ENCODE measurements at places on chromosomes 13 and 19. TPM values are rescaled to one million over a fixed set of nuclear protein-coding genes. Genes with fewer than 3 reads are reported as not detected.

DNA sequence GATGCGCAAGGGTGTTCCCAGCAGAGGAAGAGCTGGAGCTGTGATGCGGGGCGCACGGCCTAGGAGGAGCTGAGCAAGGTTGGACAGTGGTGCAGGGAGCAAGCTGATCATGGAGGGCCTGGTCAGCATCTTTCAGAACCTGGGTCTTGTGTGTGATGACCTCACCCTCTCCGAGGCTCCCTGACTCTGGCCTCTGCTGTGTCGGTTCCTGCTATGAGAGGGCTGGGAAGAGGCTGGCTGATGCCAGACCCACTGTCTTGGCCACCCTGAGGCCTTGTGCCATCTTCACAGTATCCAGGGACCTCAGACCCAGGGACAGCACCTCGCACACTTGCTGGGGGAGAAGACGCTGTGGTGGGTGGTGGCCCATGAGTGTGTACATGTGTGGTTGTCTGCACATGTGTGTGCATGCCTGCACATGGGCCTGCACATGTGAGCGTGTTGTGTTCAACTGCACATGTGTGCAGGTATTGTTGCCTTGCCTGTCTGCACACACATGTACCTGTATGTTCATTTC, 16.5 kb upstream of the C13orf46 start:
- DNase-seq: no peak

DNA sequence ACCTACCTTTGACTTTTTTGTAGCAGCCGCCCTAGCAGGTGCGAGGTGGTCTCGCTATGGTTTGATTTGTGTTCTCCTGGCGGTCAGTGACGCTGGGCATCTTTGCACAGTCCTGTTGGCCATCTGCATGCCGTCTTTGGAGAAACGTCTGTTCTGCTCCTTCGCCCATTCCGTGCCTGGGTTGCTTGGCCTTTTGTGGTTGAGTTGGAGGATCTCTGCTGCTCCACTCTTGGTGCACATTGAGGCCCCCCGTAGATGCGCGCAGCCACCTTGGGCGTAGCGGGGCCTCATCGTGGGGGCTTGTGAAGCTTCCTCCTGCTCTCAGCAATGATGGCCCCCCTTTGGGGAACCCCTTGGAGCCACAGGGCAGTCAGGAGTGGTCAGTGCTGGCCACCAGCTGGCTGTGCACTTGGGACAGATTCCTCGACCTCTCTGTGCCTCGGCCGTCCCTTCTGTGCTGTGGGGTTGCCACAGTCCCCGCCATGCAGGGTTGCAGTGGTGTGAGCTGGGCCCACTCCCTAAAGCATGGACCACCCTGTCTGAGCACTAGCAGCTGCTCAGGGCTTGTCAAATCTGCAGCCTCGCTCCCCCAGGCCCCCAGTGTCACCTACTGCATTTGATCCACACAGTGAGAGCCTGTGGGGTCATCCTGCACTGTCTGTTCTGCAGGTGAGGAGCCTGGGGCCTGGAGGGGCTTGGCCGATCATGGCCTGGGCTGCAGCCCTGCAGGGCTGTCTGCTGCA, 170.8 kb downstream of the KDM4B start:
- DNase-seq: no peak

The PSG3 gene
- not detected for total RNA-seq

GRCh38 chr13:73741742-73742141, 392.5 kb downstream of the KLF12 start:
- no peak for DNase-seq

The CDC37 gene
- total RNA-seq: 148 TPM

DNA sequence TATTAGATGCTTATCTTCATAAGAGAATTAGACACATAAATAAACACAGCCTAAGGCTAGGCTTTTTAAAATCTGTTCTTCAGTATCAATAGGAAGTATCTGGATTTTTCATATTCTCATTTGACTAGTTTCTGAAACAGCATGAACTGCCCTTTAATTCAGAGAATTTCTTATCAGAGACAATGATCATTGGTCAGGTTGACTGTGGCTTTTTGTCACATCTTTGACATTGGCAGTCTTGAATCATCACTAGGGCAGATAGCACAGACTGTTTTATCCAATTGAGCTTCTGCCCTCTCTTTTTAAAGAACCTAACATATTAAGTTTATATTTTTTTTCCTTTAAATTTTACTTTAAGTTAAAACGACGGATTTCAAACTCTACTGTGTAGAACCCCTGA, 59.6 kb downstream of the DPY19L3 start:
- no peak for DNase-seq

The MIA gene
- total RNA-seq: not detected

- no peak for DNase-seq
These were observed 7.9 kb downstream of the ZNF787 start for GRCh38 chr19:56113074-56113632.

DNA sequence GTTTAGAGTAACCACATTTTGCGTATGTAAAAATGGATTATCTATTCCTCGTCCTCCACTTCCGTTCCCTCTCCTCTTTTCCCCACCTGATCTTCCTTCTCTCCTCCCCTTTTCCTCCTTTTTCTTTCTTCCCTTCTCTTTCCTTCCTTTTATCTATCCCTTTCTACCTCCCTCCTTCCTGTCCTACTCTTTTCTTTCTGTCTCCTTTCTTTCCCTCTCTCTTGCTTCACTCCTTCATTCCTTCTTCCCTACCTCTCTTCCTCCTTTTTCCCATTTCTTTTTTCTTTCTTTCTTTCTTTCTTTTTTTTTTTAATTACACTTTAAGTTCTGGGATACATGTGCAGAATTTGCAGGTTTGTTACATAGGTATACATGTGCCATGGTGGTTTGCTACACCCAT, 688.4 kb upstream of the GPC6 start:
- DNase-seq: no peak

- DNase-seq: no peak
These were observed 106.1 kb downstream of the ZIC5 start for GRCh38 chr13:99865420-99865930.

The CELF5 gene
- 0.38 TPM for total RNA-seq

DNA sequence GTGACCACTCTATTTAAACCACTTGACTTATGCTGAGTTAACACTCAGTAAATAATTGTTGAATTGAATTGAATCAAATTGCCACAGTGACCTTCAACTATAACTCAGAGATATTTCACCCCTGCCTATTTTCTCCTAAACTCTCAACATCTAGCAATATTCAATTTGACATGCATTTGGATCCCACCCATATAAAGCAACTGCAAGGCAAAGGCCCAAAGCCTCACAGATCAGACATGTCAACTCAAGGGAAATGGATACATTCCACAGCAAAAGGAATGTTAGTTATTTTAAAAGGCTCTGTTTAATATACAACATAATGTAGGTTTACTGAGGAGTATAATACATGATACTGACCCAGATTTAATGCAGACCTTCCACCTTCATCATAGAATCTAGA, 107.4 kb downstream of the KCTD12 start:
- no peak for DNase-seq

The THSD8 gene
- 9.0 TPM for total RNA-seq

The OR7D2 gene
- not detected for total RNA-seq

GRCh38 chr13:105830821-105831220, 704.6 kb downstream of the EFNB2 start:
- no peak for DNase-seq

DNA sequence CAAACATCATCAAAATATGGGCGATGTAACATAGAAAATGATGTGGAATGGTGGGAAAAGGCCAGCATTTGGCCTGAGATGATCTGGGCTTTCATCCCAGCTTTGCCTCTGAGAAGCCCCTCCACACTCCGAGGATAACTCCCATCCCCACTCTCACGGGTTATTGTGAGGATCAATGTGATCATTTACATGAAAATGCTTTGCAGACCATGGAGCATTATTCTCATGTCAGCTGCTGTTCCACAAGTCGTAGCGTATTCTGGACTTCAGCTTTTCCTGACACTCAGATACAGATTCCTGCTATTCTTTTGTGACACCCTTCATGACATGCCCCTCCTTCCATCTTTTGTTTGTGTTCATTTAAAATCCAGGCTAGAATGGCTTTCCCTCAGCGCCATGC, 86.5 kb downstream of the NUFIP1 start:
- no peak for DNase-seq

GRCh38 chr19:58586133-58586765, 13.1 kb upstream of the MZF1 start:
- DNase-seq: no peak

The SEMA6B gene
- 4.8 TPM for total RNA-seq

The TEX101 gene
- not detected for total RNA-seq

DNA sequence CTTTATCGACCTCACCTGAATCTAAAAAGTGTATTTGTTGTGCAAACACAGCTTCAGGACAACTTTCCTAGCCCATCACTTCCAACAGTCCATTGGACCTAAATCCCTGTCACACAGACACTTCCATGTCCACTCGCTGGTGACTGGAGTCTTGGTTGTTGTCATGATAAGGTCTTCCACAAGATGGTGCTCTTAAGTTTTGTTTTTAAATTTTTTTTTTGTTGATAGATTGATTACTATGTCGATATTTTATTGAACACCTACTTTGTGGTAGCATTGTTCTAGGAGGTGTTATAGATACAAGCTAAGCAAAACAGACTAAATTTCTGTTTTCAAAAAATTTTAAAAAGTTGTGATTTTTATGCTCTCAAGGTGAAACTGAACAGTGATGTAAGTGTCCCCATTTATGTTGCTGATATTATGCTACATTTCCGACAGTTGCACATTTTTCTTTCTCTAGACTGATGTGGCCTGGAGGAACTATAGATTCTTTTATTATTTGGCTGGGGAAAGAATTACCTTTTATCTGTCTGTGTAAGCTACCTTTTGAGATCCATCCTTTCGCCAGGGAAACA, 8.1 kb upstream of the ERICH6B start:
- DNase-seq: peak; percentile 9

DNA sequence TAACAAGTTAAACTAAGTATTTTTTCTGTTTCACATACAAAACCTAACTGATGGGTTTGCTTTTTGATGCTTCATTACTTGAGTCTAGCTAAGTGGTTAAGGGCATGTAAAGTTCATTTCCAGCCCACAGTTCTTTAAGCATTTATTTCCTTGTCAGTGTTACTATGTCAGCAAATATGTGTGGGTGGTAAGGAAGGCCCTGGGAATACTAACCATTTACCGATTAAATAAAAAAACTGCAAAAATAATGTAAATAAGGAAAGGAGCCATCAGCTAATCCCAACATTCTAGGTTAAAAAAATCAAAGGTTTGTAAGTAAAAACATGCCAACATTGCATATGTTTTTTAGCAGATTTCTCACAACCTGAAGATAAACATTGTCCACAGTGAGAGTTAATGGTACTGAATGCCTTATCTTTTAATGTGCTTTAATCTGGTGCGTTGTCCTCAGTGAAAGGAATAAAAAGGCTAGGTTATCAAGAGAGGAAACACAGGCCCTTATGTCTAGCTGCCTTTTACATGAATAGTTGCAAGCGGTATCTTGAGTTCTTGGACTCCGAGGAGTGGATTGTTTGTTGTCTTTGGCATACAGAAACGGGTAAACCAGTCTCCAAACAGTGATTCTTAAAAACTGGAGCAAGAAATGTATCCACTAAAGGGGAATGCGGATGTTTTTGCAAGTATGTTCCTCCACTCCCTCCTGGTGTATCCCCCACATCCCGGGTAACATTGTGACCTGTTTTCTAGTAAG, 949.6 kb upstream of the SLC10A2 start:
- no peak for DNase-seq

DNA sequence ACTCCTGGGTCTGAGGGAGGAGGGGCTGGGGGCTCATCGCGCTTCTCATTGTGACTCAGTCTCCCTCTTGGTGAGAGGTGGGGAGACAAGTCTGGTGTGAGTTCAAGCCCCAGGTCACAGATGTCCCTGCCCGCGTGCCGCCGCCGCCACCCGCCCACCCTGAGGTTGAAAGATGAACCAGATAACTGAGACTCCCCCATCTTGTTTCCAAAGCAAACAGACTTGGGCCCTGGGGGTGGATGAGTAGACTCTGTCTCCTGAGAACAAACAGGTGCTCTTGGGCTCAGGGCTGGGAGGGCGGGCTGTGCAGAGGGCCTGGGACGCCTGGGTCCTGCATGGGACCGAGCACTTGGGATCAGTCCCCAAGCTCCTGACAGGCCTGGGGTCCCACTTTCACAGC, 567 bp downstream of the SBK2 start:
- DNase-seq: no peak

DNA sequence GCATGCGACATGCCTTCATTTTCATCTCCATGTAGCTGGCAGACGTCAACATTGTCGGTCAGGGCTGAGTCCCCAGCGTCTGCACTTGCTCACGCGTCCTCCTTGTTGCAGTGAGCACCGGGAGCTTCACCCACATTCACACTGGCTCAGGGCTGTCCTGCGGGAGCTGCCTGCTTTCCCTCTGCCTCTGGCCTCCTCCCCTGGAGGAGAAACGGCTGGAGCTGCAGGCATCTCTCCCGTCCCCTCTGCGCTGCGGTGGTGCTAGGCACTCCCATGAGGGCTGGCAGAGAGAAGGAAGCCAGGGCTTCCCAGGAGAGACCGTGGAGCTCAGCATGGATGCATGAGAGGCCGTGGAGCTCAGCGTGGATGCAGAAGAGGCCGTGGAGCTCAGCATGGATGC, 18.4 kb upstream of the TMEM255B start:
- DNase-seq: no peak

DNA sequence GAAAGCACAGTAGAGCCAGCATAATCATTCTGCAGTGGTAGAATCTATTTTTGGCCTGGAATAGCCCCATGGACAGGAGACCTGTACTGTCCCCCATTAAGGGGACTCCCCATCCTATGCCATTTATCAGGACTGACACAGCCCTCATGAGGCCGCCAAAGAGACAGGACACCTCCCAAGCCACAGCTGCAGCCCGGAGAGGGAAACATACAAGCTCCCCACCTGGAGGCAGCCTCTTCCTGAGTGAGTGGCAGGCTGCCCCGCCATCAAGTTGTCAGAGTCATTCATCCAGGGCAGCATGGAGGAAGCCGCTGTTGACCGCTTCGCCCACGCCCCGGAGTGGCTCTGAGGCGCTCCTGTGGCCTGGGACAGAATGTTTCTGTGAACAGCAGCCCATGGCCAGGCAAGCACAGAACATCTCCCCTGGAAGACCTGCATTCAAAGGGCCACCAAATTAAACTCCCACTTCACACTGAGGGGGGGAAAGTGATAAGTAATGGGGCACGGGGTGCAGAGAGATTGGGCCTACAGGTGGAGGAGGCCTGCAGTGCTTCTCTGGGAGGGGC, 111.3 kb downstream of the ZDHHC20 start:
- no peak for DNase-seq

- no peak for DNase-seq
These were observed 324.9 kb upstream of the GPC6 start for GRCh38 chr13:92901739-92902138.

- DNase-seq: no peak
These were observed 7.8 kb downstream of the PALM3 start for GRCh38 chr19:14054099-14054498.

GRCh38 chr19:2933490-2933910, 11.3 kb downstream of the ZNF77 start:
- no peak for DNase-seq

DNA sequence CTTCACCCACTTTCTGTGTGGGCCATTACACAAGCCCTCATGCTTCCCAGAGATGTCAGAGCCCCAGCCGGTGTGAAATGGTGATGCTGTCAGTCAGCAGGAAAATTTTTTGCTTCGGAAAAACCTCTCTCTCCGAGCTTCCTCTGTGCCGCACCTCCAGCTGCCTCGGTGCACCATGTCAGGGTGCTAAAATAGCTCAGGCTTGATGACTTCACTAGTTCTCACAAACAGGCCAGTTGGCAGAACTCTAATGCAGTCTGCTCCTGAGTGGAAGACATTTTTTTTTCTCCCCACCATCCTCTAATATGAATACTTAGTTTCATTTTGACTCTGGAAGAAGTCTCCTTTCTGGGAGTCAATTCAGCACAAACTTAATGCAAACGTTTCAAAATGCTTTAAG, 71.3 kb downstream of the KLF12 start:
- DNase-seq: no peak

The URAD gene
- not detected for total RNA-seq
